Astrocyte of the spinal cord (primary cell): ENCODE measurements at places on chromosomes 4 and X.

- peak; percentile 19 for DNase-seq
Measured at GRCh38 chr4:41413670-41414411, 124.1 kb upstream of the LIMCH1 start.

- DNase-seq = peak; percentile 86
Measured at GRCh38 chrX:107674480-107675364, 46.4 kb downstream of the PRPS1 start.

DNA sequence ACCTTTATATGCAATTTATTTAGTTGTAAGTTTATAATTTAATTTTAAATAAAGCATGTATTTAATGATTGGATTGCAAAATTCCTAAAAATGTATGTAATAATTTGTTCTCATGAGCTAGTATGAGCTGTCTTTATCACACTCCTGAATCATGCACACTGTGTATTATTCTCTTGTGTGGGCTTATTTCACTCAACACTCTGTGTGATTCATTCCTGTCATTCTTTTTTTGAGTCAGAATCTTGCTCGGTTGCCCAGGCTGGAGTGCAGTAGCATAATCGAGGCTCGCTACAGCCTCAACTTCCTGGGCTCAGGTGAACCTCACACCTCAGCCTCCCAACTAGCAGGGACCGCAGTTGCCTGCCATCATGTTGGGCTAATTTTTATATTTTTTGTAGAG lies 123.1 kb upstream of the SLC34A2 start:
- no peak for DNase-seq

- DNase-seq = peak; percentile 32
Measured at GRCh38 chr4:188934320-188934962, 795.2 kb downstream of the TRIML1 start.

DNA sequence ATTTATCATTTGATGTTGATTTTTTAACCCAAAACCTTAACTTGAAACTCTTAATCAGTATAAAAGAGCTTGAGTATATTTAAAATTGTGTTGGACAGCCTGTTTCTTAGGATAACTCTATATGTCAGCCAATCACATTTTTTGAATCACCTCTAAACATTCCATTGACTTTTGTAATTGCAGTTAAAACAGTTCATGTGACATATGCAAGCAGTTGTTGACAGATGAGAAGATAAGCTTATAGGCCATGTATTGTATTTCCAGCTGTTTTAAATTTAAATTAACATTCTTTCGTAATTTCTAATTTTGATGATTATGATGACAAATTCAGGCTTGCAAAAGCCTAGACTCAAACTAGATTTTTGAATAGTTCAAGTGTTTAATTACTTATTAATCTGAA lies 17.4 kb downstream of the VEGFC start:
- no peak for DNase-seq

- no peak for DNase-seq
Measured at GRCh38 chr4:27068151-27068867, 207.7 kb downstream of the STIM2 start.

GRCh38 chrX:78024349-78025059 lies 55.1 kb upstream of the PGAM4 start:
- DNase-seq = no peak

DNA sequence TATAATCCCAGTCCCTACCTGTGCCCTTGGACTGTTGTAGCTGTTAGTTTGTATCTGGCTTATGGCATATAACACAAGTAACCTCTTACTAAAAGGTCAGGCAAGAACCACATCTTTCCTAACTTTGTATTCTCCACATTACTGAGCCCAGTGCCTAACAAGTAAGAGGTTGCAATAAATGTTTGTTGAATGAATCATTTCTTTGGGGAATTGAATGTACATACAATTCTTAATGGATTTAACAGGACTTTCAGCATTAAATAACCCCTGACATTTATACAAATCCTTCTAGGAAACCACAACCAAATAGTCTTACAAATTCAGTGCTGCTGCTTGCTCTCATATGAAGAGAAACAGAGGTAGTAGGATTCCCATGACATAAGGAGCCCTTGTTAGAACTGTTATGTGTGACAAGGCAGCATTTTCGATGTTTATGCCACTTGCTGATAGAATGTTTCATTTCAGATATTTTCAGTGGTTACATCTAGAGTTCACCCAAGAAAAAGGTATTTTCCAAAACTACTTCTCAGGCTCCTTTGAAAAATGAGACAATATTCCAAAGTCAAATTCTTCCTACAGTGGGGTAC lies 62.0 kb downstream of the MBNL3 start:
- peak; percentile 47 for DNase-seq

GRCh38 chr4:1983053-1983845 lies 25.5 kb downstream of the NELFA start:
- DNase-seq = no peak

DNA sequence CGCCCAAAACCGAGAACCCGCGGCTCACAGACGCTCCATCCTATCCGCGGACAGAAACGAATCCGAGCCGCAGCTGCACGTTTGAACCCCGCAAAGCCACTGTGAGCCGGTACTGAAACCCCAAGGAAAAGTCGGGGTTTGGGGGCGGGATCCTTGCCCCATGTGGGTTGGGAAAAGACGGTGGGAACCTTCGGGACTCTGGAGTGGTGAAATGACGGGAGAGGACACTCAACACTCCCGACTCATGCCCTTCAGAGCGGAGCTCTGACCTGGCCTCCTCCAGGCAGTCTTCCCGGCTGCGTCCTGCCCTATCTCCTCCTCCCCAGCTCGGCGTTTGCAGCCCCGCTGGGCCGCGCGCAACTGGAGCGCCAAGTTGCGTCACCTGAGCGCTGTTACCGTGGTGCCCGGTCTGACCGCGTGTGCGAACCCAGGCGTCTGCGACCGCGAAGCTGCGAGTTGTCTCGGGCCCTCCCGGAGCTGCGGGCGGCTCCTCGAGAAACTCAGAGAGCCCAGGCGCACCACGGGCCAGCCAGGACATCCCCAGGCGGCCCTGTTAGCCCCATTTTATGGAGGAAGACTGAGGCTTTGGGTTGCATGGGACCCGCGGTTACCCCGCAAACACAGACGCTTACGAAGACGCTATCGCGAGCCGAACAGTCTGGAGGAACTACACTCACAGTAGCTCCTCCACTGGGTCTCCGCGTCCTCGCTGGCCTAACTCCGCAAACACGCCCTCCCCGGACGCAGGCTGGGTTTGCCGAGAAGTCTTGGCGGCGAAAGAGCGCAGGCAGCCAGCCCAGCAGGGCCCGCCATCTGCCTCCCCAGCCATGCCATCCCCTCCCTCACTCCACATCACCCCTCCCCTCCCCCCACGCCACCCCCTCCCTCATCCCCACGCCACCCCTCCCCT lies 20.3 kb upstream of the HMX1 start:
- DNase-seq = no peak

DNA sequence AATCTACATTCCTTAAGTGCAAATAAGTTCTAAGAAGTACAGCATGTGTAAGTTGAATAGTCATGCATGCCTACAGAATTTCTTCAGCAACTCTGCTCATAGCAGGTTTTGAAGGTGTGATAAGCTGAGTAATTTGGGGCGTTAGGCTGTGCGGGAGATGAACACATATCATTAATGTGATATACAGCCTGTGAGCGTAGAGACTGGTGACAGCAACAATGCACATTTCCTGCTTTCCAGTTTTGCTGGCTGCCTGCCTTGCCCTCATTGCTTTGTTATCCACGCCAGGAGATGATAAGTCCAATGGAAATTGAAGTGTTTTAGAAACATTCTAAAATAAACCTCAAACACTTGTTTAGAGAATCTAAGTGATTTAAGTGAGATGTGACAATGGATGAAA lies 1709.4 kb downstream of the ARAP2 start:
- no peak for DNase-seq

DNA sequence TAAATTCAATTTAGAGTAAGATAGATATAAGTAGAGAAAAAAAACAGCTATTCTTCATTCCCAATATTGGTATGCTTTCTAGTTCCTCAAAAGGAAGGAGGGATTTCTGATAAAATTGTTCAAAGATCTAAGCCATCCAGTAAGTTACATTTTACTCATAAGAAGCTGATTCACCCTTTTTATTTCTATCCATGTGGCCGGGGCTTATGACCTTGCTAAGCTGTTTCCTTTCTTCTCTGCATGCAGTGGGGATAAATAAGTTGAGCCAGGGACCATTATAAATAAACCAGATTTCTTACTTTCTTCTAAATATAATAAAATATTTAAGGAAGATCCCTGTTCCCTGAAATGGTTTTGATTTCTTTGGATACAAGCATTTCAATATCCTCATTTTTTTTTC lies 502.3 kb downstream of the PDHA2 start:
- DNase-seq = peak; percentile 8

DNA sequence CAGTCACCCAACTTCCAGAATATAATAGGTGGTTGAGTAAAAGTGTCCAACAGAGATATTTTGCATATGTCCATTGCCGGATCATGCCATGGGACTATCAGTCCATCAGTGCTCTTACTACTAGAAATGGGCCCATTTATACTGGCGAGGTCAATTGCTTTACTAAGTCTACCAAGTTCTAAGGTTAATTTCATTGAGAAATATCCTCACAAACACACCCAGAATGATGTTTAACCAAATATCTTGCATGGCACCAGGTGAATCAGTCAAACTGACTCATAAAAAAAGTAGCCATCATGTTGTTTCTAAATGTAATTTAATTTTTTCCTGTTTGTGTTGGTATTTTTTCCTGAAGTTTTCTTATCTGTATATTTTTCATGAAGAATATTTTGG lies 1217.0 kb downstream of the RAPGEF2 start:
- DNase-seq = no peak
